Fibroblast of lung (primary cell): ENCODE measurements at places on chromosomes 2 and 18.

DNA sequence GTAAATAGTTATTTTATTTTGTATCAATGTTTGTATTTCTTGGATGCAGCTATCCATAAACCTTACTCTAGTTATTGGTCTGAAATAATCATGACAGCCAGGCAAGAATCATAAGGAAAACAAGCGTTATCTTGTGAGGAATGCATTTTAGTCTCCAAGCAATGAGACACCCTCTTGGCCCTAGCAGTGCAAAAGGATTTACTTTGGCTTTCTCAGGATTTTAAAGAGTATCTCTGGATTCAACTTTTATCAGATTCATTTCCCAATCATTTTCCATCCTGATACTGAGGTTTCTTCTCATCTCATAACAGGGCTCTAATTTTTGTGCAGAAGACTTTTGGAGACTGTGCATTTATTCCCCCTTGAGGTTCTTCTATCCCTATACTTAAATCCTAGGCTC, 480.8 kb downstream of the TMX3 start:
- peak; percentile 66 for DNase-seq

- no peak for DNase-seq
These were observed 1.8 kb downstream of the DTNB start for GRCh38 chr2:25671622-25672021.

GRCh38 chr18:60982329-60982695, 350.9 kb upstream of the CDH20 start:
- no peak for DNase-seq

DNA sequence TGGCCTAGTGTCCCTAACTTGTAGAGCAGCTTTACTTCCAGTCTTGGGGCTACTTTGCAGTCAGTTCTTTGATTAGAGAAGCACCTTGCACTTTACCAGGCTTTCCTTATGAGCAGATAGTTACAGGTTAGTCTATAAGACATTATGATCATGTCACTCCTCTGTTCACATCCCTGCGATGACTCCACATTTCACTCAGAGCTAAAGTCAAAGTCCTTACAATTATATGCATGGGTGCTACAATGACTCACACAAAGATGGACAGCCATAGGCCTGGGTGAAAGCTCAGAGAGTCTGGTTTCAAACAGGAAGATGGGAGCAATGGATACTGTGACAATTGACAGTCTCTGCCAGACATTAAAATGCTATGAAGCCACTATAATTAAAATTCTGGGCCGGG, 27.1 kb upstream of the SSB start:
- no peak for DNase-seq

DNA sequence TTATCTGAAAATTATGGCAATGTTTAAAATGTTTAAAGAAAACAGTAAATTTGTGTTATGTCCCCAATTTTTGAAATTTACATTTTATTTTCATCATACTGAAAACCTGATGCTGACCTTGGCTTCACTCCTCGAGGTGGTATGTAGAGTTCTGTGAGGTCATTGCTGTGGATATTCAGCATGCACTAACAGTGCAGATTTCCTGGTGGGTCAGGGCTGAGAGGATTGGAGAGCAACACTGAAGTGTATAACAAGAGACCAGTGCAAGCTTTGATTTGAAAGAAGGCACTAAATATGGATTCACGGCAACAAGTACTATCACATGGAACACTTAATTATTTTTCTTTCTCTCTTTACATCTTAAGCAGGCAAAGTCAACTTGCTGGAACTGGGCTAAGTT, 134.1 kb downstream of the SLC8A1 start:
- DNase-seq: no peak
